ENCODE measurements at places on chromosomes 1 and 21.

GRCh38 chr1:154846565-154847442, 23.3 kb downstream of the KCNN3 start:
- DNase-seq, result no peak

DNA sequence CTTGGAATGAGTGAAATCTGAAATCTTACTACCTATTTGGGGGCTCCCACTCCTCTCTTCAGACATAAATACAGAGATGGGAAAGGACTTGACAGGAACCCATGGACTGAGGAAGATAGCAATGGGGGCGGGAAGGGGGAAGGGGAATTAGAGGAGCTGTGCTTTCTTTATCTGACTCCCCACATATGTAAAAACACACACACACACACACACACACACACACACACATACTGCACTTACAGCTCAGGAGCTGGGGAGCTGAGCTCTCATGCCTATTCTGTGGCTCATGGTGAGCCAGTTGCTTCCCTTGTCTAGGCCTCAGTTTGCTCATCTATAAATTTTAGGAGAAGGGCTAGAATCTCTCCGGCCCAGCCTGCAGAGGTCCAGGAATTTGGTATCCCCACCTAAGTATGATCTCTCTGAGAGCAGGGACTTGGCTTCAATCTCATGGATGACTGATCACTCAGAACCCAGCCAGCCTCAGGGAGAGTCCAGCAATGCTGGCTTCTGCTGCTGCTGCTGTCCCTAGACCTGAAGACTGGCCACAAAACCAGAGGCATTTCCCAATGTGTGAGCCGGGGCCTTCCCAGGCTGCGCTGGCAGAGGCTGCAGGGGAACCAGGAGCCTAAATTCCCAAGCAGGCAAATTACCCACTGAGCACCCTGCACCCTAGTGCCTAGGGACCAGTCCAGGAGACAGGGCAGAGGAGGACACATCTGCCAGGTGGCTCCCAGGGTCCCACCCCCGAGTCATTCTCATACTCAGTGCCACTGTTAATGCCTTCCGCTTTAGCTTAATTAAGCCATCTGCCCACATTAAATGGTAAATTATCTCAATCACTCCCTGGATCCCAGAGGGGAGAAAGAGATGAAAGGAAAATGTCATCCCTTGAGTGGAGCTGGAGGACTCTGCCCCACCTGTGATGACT, 57.5 kb upstream of the RBM15 start:
- no peak for DNase-seq

DNA sequence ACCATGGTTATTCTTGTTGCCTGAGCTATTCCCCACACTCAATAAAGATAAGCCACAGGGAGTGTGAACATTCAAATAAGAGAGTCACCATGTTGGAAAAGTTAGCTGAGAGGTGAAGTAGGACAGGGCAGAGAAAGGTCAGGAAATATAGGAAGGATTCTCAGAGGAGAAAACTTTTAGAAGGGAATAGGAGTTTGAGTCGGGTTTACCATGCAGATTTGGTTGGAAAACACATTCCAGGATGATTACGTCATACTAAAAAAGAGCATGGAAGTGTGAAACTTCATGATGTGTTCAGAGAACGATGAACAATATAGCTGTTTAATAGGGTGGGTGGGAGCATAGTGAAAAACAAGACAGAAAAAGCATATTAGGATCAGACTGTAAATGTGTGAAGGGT, 1125.3 kb upstream of the ADGRL2 start:
- no peak for DNase-seq

DNA sequence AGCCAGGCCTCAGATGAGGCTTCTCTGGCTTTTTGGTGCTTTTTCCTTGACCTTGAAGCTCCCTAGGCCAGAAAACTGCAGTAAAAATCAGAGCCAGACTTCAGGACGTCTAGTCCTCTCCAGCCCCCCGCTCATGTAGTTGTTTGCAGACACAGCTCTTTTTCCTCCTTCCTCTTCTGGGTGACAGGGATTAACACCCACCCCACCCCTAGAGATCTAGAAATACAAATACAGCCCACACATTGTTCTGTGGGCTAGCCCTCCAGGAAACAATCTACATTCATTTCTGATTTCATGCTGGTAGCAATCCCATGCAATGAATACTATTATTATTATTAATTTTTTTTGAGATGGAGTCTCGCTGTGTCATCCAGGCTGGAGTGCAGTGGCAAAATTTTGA, 9.9 kb upstream of the CLSTN1 start:
- no peak for DNase-seq

- DNase-seq, result no peak
These were observed 165.1 kb downstream of the DAB1 start for GRCh38 chr1:57258557-57259325.

- no peak for DNase-seq
These were observed 66.5 kb downstream of the KIRREL1 start for GRCh38 chr1:158059984-158060383.

GRCh38 chr1:59485171-59485570, 188.3 kb downstream of the FGGY start:
- DNase-seq, result no peak

GRCh38 chr1:174157157-174157806, 2.0 kb upstream of the RABGAP1L start:
- DNase-seq, result no peak

- DNase-seq, result no peak
These were observed 81.7 kb upstream of the VANGL1 start for GRCh38 chr1:115560027-115560426.

- DNase-seq, result no peak
These were observed 4.9 kb upstream of the AKR1A1 start for GRCh38 chr1:45545553-45546310.

GRCh38 chr1:94579876-94580294, 38.3 kb upstream of the F3 start:
- no peak for DNase-seq

DNA sequence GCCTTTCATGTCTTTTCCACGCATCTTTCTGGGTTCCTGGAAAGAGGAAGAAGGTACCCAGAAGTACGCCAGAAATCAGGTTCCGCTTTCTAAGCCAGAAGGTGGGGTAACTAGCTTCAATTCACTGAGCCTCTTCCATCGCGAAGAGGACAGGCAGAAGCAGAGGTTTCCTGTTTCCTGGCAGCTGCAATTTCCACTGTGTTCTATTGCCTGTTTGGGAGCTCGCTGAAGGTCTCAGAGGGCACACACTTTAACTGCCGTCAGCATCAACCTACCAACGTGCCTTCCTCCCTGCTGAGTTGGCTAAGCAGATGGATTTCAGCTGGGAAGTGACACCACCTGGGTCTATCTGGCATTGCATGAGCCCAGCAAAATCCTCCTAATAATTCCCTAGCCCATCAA, 10.0 kb downstream of the NCF2 start:
- no peak for DNase-seq

- DNase-seq, result no peak
These were observed 408.0 kb downstream of the DISC1 start for GRCh38 chr1:232034556-232034955.

DNA sequence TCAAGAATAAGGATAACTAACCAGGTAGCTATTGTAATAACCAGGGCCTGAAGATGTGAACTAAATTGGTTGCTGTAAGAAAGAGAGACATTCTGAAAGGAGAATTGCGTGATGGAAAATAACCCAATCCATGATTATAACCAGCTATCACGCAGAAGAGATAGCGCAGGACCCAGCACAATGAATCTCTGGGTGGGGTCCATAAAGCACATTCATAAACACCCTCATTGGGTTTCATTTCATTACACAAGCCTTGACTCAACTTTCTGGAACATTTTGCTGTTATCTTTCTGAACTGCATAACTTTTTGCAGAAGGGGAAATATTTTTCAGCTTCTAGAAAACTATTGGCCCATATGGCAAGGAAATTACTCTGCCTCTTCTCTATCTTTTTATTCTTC, 45.3 kb upstream of the CDC7 start:
- no peak for DNase-seq

DNA sequence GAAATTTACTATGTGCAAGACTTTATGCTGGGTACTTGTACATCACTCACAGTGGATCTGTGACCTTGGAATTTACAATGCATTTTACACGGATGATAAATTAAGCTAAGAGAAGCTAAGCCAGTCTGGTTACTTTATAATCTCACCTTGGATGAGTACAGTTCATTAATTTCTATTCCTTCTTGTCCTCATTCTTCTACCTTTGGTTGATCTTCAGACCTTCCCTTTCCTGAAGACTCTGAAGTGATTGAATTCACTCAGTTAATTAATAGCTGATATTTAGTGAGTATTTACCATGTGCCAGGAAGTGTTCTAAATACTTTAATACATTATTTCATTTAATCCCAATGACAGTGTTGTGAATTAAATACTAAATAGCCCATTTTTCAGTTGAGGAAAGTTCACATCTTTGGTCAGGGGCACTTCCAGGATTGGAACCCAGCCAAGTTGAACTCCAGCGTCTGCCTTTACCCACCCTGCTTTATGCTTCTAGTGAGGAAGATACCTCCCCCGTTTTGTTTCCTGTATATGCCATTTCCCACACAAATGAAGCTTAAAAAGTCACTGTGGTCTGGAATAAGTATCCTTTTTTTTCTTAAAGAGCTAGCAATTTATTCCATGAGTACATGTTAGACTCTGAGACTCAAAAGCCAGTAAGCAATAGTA, 146.6 kb downstream of the TLR5 start:
- no peak for DNase-seq

DNA sequence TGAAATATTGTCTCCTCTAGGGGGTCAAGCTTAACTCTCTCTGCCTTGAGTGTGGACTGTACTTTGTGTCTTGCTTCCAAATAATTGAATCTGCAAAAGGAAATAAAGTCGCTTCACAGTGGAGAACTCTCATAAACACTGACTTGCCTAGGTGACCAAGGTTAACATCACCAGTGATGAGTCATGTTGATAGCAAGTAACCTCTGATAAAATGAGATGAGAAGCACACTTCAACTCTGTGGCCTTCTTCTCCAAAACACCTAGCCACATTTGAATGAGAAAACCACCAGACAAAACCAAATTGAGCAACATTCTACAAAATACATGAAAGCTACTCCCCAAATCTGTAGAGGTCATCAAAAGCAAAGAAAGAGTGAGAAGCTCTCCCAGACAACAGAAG, 37.6 kb downstream of the PDE4B start:
- no peak for DNase-seq

GRCh38 chr1:229625071-229625914, 629 bp downstream of the TAF5L start:
- DNase-seq, result peak; percentile 38

DNA sequence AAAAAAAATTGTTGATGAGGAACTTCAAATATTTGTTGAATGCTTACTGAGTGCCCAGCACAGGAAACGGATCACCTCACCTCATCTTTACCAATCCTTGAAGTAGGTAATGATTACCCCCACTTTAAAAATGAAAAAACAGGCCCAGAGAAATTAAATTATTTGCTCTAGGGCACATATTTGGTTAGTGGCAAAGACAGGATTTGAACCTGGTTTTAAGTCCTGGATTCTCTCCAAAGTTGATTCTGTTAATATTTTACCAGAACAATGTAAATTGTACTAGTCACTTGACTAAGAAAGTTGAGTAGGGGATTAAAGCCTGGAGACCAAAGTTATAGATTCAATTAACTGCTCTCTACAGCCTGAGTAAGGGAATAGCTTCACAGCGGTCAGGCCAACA, 97.9 kb downstream of the GIPC2 start:
- no peak for DNase-seq

GRCh38 chr1:1206966-1207531, 657 bp upstream of the TNFRSF18 start:
- no peak for DNase-seq

GRCh38 chr1:178494569-178494971, 2.2 kb downstream of the CLEC20A start:
- DNase-seq, result no peak

GRCh38 chr1:49358036-49358435, 581.3 kb upstream of the BEND5 start:
- DNase-seq, result no peak

All from activated CD8-positive, alpha-beta memory T cell treated with anti-CD3 and anti-CD28 coated beads for 48 hours (primary cell).